LNCaP clone FGC (cell line): ENCODE measurements at places on chromosomes 16 and 17.

DNA sequence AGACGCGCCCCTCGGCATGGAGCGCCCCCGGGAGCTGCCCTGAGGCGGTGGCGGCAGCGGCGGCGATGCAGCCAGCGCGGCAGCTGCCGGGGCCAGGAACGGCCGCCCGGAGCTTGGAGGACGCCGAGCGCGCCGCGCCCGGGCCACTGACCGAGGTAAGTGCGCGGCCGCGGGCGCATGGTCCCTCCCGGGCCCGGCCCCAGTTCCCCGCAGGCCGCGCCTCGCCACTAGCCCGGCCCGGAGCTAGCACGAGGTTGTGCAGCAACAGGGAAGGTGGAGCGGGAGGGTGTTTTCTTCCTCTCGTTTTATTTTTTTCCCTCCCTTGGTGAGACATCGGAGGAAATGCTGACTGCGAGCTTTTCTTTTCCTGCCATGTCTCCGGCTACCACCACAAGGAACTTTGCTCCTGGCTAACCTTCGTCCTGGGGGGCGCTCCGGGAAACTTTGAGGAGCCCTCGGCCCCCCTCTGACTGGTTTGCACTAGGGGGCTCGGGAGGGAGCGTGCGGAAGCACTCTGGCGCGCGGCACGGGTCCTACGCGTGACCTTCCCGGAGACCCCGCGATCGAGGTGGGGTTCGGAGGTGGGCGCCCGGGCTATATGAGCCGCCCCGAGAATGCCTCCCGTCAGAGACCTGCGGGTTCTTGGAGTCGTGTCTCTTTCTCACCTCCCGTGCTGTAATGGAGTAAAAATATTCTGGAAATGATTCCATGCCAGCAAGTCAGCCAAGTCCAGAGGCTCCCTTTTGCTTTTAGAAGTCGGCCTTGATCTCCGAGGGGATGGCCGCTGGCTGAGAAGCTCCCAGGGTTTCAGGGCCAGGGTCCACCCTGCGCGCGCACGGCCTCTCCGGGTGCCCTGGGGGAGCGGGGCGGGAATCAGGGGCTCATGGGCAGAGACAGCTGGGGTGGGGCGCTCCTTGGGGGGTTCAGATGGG lies 868 bp downstream of the KCNJ12 start:
- DNase-seq: no peak

GRCh38 chr16:29025735-29026134 lies 40.9 kb downstream of the LAT start:
- DNase-seq: no peak

GRCh38 chr17:65228734-65229620 lies 91.8 kb downstream of the RGS9 start:
- DNase-seq: no peak

GRCh38 chr17:38589462-38590114 lies 16.2 kb downstream of the SRCIN1 start:
- no peak for DNase-seq

DNA sequence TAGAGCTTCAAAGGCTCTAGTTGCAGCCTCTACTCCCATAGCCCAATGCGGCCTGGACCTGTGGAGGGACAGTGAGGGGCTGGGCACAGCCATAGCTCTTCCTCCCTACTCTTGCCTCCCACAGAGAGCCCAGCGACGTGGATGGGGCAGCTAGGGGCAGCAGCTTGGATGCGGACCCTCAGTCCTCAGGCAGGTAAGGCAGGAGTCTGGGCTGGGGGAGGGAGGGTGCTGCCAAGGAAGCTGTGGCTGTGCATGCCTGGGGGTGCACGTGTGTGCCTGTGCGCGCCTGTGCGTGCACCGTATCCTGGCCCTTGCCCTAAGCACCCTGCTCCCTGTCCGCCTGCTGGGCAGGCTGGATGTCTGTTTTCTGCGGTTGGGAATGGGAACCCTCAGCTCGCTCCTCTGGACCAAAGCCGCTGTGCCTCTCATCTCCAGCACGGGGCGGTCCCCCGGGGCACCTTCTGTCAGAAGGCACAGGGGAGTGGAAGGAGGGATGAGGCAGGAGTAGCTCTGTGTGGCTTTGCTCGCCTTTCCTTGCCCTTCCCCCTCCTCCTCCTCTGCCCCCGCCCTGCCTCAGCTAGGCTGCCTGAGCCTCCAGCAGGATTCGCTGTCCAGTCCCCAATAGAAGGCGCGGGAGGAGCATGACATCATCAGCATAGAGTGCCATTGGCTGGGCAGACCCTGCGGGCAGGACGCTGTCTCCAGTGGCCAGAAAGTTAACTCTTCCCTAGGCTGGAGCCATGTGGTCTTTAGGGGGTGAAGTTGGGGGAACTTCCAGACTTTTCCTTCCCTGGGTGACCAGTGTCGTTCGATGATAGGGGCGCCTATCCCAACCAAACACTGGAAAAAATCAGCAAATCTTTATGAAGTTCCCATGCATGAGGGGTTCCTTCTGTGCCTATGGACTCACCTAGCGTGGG lies 797 bp downstream of the PRCD start:
- DNase-seq: peak; percentile 49

GRCh38 chr16:10646228-10646580 lies 48.5 kb downstream of the TEKT5 start:
- DNase-seq: no peak

DNA sequence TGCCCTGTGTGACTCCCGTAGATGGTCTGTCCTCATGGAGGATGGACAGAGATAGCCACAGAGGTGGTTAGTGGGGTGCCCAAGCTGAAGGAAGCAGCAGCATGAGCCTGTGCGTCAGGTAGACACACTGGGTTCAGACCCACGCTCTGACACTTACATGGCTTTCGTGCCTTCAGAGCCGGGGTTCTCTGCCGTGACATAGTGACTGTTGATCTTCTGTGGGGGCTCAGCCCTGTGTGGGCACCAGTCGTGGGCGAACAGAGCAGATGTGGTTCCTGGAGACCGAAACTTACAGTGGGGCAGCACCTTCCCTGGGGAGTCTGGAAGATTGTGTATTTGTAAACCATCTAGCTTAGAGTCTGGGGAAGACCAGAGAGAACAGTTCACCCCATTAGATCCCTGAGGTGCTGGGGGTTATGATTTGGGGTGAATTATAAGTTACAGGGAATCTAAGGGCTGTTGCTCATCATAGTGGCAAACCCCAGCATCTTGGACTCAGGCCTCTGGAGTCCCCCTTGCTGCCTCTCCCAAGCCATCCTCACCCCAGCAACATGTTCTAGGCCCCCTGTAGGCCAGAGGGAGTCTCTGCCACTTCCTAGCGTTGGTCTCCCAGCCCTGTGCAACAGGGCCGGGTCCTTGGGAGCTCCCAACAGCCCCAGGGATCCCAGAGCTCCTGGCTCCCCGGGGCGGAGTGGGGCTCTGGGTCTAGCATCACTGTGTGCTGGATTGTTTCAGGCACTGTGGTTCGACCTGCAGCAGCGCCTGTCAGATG lies 28.6 kb downstream of the NECAB2 start:
- no peak for DNase-seq

GRCh38 chr17:76405967-76406647 lies 21.7 kb downstream of the SPHK1 start:
- no peak for DNase-seq

- no peak for DNase-seq
Observed at GRCh38 chr16:78462288-78463208, 363.1 kb downstream of the WWOX start.

GRCh38 chr16:31134091-31134571 lies 1.4 kb downstream of the PRSS8 start:
- DNase-seq: no peak

DNA sequence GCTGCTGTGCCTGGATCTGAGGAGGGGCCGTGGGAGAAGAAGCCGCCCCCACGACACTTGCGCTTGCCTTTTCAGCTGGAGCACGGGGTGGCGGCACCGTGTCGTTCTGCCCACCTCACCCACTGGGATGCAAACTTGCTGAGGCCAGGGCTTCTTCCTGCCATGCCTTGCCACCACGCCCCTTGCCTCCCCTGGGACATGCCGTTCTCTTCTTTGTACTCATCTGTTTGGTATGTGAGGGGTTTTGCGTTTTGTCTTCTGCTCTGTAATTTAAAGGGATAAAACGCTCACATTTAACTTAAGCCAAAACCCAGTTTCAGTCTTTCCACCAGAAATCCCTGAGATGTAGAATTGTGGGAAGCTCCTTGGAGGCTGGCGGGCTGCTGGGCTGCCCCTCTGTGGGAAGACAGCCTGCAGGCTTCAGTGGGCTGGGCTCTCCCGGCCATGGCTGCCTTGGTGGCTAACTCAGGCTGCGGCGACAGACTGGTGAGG lies 180.2 kb downstream of the RPTOR start:
- no peak for DNase-seq

- DNase-seq: no peak
Observed at GRCh38 chr17:13437966-13438779, 163.6 kb downstream of the HS3ST3A1 start.

- DNase-seq: no peak
Observed at GRCh38 chr16:8763899-8764298, 33.5 kb downstream of the TMEM186 start.

- DNase-seq: no peak
Observed at GRCh38 chr17:44417553-44417952, 28.1 kb upstream of the ITGA2B start.

DNA sequence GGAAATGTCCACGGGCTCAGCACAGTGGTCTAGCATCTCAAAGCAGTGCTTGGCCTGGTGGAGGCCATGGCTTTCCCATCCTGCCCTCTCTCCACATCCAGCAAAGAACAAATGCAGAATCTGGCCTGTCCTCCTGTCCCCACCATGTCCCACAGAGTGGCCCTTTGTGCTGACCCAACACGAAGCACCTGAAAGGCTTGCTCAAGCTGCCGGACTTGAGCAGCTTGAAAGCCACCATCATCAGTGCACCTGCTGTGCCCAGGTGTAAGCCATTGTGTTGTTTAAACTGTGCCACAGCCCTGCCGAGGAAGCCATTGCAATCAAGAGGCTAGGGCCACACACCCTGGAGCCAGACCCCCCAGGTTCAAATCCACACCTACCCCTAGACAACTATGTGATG lies 115.5 kb downstream of the SOCS1 start:
- DNase-seq: no peak

GRCh38 chr17:75844530-75845057 lies 390 bp upstream of the UNC13D start:
- DNase-seq: no peak

GRCh38 chr17:69430488-69430887 lies 16.0 kb downstream of the MAP2K6 start:
- DNase-seq: no peak

DNA sequence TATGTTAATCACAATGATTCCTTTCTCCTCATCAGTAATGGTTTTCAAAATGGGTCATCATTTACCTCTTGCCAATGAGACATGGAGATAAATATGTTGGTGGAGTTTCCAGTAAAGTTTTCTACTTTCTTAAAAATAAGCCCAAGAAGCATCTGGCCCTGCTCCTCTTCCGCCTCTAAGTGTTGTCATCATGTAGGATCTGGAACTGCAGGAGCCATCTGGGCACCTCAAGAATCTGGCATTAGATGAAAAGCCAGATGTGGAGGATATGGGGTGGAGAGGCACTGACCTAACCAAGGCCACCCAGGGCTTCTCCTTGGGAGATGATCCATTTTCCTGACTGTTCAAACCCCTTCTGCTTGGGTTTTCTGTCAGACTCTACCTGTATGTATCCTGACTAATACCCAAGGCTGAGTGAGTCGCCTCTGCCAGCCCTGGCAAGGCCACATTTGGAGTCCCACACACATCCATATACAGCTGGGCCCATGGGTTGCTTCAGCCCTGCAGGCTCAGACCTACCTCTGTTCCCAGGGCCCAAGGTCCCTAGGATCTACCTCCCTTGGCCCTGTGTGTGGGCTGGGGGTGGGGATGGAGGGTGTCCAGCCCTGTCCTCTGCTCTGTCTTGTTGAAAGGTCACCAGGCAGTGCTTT lies 24.6 kb downstream of the CCDC182 start:
- no peak for DNase-seq

- DNase-seq: no peak
Observed at GRCh38 chr16:64773184-64773583, 348.7 kb downstream of the CDH11 start.

DNA sequence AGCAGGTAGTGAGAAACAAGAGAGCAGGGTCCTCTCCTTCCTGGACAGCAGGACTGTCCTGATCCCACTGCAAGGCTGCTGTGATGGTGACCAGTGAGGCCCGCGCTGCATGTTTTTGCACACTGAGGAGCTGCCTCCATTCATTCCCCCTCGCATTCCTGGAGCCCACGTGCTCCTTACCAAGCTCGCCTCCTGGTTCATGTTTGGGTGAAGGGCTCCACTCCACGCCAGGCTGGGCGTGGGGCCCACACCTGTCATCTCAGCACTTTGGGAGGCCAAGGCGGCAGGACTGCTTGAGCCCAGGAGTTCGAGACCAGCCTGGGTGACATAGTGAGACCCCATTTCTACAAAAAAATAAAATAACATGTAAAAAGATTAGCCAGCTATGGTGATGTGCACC lies 15.4 kb upstream of the FASN start:
- no peak for DNase-seq

- no peak for DNase-seq
Observed at GRCh38 chr17:51627779-51628178, 367.4 kb downstream of the UTP18 start.

- DNase-seq: no peak
Observed at GRCh38 chr16:75702242-75702641, 981 bp upstream of the DUXB start.

DNA sequence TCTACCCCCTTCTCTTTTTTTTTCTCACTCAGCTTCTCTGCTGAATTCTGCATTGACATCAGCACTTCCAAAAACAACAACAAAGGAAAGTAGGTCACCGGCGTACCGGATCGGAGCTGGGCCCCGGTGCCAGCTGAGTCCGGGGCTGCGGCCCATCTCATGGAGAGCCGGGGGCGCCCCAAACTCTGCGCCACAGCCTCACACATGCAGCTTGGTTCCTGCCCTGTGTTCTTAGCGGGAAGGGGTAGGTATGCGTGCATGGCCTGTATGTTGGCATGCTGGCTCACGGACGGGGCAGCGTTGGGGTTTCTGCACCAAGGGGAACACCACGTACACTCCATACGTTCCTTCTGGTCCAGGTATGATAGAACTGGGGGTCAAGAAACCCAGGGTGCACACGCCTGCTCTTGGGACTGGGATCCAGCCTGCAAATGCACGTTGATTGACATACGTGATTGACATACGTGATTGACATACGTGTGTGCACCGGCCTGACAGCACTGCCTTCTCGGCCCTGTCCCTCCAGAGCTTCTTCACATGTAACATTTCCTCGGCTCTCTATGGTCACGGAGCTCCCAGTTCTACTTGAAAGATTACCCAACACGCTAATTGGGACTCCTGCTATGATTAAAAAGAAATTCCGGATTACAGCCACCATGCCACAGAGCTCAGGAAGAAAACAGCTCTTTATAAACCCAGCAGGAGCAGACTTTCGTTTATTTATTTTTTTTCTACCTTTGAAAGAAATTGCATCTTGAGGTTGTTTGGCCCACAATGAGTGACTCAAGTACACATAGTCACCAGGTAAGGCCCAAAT lies 88.7 kb downstream of the RPA1 start:
- DNase-seq: no peak

- no peak for DNase-seq
Observed at GRCh38 chr17:61201211-61201610, 198.4 kb upstream of the TBX2 start.
